ENCODE measurements at places on chromosomes 6 and 20.

GRCh38 chr20:20027284-20027683, 10.1 kb downstream of the NAA20 start:
- no peak for DNase-seq

DNA sequence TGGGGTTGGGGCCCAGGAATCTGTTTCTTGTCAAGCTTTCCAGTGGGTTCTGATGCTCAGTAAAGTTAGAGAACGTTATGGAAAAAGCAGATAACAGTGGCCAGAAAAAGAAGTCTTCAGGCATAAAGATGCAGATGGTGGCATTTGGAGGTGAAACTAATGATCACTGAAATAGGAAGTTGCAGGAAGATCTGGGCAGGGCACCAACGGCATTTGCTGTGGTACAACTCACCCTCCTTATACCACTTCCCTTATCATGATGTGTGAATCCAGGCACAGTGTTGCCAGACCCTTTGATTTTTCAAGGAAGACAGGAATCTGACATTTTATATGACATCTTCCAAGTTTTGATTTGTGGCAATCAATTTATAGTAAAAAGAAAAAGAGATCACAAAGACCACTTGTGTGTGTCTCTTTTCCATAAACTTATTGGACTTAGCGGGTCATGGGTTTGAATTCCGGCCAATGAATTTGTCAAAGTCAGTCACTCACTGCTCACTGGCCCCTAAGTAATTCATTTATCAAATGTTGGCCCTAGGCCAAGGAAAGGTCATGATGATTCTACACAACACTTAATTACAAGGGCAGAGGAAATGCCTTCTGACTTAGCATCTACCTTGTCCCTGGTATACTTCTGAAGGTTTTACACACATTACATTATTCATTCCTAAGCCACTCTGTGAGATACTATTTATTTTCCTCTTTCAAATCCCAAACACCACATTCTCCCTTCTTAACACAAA, 37.6 kb downstream of the LAMP5 start:
- peak; percentile 60 for DNase-seq

DNA sequence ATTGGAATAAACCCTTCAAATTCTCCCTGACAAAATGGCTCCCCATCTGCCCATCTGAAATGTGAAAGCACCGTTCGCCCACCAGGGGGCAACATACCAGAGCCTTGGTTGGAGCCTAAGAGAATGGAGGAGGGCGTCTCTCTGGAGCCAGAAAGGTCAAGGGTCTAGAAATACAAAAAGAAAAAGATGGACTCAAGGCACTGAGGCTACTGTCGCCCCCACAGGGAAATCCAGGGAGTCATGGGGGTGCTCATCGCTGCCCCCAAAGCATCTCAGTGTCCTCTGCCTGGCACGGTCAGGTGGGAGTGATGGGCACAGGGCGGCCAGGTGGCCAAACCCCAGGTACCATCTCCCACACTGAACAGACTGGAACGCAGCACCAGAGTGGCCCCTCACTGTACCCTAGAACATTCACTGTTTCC, 136.3 kb downstream of the ZMYND8 start:
- DNase-seq, result no peak

GRCh38 chr6:88268508-88268907, 102.4 kb upstream of the CNR1 start:
- DNase-seq, result no peak

GRCh38 chr20:46056027-46056833, 27.2 kb downstream of the SLC12A5 start:
- DNase-seq, result no peak

- no peak for DNase-seq
These were observed 137.5 kb upstream of the SHLD1 start for GRCh38 chr20:5612581-5613301.

DNA sequence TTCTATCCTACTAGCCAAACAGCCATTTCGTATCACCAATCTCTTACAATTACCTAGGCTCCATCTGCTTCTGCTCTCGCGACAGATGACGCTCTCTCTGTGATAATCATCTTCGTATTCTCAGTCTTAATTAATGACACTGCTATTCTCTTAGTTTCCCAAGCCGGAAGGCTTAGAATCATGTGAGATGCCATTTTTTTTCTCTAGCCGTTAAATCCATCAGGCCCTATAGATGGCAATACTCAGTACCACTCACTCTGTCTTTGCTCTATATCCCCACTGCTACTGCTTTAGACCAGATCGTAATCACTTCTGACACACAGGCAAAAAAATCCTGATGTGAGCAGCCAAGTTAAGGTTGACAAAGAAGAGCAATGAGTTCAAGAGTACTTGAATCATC, 2.1 kb upstream of the THEMIS start:
- DNase-seq, result no peak

DNA sequence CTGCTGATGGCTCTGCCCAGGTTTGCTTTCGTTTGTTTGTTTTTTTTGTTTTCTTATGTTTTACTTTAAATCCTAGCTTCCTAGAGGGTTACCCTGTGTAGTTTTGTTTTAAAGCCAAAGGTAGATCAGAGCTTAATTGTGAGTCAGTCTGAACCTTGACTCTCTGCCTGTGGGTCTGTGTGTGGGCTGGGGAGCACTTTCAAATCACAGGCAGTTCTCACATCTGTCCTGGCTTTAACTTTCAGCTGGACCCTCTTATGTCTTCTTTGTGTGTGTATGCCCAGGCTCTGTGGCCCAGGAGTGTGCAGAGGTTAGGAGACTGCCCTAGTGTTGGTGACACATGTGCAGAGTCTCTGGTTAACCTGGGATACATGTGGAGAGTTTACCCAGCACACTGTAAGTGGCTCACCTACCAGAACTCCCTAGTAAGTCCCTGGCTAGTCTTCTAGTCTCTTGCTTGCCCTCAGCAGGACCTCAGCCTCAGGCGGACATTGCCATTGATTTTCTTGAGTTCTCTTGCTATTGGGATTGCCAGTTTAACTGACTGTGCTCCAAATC, 19.0 kb downstream of the HIVEP1 start:
- no peak for DNase-seq

DNA sequence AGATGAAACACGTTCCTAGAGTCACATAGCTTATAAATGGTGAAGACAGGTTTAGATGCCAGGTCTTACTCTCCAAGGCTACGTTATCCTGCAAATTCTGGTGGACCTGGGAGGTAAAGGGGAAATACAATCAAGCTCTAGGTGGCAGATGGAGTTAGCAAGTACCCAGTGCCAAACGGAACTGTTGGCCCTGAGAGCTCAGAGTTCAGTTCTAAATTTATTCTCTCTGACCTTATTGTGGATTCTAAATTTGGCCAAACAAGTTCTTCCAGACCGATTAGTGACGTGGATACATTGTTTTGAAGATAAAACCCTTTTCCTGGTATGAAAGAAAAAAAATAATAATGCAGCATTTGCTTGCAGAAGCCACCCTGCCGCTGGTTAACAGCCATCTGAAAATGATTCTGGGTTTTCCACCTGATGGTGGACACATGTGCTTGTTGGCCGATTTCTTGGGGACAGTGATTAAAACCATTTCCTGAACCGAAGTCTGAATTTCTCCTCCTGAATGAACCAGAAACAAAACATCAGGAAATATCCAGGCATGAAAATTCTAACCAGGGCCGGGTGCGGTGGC, 32.5 kb downstream of the RIPOR3 start:
- no peak for DNase-seq

- no peak for DNase-seq
These were observed 54.6 kb upstream of the FNDC1 start for GRCh38 chr6:159114569-159114968.

DNA sequence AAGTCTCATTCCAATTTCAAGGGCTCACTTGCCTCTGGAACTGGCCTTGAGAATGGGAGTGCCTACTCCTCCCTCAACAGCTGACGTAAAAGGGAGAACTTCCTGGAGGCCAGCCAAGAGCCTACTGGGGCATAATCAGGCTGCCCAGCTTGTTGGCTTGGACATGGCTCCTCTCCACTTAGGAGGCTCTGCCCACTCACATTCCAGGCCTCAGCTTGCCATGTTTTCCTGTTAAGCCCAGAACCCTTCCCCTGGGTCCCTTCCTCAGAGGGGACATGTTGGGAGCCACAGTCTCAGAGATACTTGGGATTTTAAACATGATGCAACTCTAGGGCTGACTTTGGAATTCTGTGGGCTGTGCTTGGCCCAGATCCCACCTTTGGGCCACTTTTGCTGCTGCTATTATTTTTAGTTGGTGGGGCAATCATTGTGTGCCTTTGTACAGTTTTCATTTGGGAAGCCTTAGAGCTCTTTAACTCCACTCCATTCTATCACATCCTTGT, 31.5 kb upstream of the ADTRP start:
- peak; percentile 65 for DNase-seq

GRCh38 chr20:63835021-63835858, 4.2 kb upstream of the ZBTB46 start:
- peak; percentile 97 for DNase-seq

DNA sequence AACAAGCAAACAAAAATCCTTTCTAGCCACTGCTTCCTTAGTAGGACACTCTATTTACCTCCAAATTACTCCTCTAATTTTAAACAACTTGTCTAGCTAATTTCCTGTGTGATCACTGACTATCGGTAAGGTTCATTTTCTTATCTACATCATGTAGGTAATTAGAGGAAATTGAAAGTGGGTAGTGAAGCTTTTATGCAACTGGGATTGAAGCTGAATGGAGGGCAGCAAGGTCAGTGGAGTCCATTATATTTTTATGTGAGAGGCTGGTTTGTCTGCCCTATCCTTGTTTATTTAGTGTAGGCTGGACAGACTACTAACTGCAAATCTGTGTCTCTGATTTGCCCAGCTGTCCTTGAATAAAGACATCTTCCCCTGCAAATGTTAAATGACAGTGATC, 88.5 kb upstream of the SIM1 start:
- no peak for DNase-seq

DNA sequence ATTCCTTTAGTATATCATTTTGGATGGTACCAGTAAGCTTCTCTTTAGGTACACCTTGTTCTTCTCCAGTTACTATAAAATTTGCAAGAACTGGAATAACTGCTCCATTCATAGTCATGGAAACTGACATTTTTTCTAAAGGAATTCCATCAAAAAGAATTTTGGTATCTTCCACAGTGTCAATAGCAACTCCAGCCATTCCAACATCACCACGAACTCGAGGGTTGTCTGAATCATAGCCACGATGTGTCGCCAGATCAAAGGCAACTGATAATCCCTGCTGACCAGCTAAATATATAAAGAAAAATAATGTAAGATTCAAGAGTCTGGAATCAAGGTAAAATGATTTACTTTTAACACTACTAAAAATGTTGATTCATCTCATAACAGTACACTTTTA, 5.3 kb downstream of the MMUT start:
- no peak for DNase-seq

DNA sequence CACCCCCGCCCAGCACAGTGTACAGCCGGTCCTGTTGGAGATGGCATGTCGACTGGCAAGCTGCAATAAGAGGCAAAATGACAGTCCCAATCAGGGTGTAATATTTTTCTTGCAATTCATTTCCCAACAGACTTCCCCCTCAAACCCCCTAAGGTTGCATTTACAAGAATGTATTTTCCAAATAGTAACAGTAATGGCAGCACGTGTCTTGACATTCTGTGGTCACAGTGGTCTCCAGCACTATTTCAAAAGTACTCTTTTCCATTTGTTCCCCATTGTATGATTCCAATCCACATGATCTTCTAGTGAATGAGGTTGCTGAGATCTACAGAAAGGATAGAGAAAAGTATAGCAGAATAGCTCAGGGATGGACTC, 97.8 kb upstream of the CARMIL1 start:
- DNase-seq, result no peak

DNA sequence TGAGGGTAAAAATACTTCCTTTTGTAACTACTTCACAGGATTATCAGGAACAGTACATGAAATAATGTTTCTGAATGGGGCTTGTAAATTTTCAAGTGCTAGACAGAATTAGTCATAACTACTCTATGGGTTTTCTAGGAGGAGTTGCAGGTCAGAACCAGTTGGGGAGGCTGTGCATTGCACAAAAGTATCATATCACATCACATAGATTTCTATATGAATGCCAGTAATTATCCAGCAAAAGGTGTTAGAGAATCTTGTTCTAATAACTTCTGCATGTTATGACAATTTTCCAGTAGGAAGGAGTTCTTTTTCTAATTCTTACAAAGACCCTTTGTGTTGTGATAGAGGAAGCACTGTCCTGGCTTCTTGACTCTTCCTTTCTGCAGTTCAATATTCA, 551.6 kb downstream of the COL12A1 start:
- no peak for DNase-seq

- DNase-seq, result no peak
These were observed 7.1 kb downstream of the GLP1R start for GRCh38 chr6:39055661-39056060.

DNA sequence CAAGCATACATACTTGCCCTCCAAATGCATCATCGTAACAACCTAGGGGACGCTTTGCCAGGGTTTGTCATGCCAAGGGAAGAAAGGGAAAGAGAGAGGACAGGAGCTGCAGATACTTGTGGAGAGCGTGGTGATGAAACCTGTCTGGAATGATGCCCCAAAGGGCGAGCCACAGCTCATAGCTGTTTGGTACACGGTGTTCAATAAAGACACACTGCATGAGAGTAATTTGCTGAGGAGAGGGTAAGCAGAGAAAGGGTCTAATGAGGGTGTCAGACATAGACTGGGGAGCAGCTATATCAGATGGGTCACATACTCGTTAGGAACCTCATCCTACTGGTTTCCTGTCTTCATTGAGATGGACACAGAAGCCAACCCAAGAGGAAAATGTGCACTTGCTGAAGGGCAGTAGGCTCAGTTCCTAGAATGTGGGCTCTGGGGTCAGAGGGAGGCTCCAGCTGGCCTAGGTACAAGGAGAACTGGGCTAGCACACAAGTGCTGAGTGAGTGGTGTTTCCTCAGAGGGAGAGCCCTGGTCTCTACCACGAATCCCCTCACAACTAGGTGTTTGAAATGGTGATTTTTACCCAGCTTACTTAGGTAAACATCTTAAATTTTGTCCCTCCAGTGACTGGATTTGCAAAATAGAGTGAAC, 5.2 kb upstream of the FOXO3 start:
- no peak for DNase-seq

DNA sequence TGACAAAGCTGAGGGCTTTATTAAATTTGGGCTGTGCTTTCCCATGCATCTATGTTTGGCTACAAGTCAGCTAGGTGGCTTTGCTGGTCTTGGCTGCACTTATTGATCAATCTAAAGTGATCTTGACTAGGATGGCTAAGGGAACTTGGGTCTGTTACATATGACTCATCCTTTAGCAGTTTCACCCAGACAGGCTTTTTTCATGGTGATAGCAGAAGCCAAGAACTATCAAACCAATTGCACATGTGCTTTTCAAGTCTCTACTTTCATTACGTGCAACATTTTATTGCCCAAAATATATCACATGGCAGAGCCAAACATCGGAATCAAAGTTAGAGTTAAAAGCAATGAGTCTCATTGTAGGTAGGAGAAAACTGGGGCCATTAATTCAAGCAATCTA, 626.3 kb downstream of the TENT5A start:
- DNase-seq, result no peak

- DNase-seq, result no peak
These were observed 267.1 kb upstream of the JAG1 start for GRCh38 chr20:10940941-10941340.

- DNase-seq, result no peak
These were observed at the start of gene OCSTAMP for GRCh38 chr20:46550461-46550860. Gene OCSTAMP (minus strand): TSS chr20:46550654. CDS start chr20:46550560, 94 bp downstream.
